ENCODE measurements at places on chromosomes 1 and 21. TPM values are rescaled to one million over a fixed set of nuclear protein-coding genes. Genes with fewer than 3 reads are reported as not detected.

Gene MPC2
- total RNA-seq, result 44.4 TPM

Gene PTCH2
- total RNA-seq, result 0.36 TPM

DNA sequence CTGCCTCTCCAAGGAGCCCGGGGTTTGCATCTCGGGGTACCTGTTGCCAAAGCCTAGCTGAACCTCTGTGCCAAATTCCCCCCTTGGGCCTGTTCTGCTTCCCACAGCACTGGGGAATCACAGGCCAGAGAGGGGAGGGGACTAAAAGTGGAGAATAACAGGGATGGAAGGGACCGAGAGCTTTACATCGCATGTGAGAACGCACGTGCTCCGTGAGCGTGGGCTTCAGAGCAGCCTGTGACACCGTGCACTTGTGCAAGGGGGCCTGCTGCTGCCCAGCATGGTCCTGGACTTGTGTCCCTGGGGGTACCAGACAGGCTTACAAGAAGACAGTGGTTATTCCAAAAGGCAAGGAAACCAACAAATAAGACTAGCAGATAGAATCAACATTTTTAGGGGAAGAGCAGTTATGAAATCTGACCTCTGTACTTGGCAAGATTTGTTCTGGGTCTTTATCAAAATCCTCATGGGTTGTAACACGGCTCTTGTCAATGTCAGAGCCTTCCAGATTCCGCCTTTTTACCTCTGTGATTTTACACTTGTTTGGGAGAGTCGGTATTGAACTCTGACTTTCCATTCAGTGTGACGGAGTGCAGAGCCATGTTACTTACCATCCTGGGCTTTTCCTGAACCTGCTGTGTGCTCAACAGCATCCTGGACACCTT lies 36.2 kb upstream of the TNFRSF1B start:
- no peaks in the 10 kb centered on the region for H3K36me3 ChIP-seq
- no peak overlapping the region for H3K4me3 ChIP-seq
- no peak for DNase-seq
- H3K4me1 ChIP-seq, result peaks cover under 1% of the 10 kb centered on the region
- H3K27ac ChIP-seq, result no peak overlapping the region

GRCh38 chr1:204812842-204813241 lies 57.8 kb upstream of the NFASC start:
- no peak for DNase-seq

DNA sequence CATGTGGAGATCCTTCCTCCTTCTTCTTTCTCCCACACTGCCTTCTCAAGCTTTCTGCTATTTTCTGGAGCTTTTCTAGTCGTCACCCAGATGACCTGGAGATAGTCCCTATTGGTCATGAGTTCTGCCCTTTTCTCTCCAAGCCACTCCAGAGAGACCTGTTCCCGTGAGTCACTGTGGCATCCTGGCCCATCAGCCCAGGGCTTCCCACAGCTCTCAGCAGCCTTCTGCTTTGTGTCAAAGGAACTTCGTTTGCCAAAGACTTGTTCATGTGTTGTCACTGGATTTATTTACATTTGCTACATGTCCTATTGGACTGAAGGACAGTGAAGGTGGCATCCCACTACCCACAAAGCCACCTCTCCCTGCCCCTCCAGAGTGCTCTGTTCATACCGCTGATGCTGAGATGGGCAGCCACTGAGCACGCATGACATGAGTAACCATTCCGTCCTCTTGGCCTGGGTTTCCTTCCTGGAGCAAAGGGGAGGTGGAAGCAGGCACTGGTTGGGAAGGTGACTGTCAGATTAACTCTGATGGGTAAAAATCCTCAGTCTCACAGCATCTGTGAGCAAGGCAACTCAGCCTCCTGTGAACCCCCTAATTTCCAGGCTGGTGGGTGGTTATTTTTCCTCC lies 119.2 kb downstream of the EDEM3 start:
- H3K36me3 ChIP-seq, result no peaks in the 10 kb centered on the region
- H3K4me1 ChIP-seq, result peaks cover 40% of the 10 kb centered on the region
- H3K27ac ChIP-seq, result peak overlapping the region; percentile 35
- H3K27me3 ChIP-seq, result no peaks in the 10 kb centered on the region
- peak; percentile 74 for DNase-seq

GRCh38 chr1:93623436-93623835 lies 58.2 kb downstream of the BCAR3 start:
- no peak overlapping the region for H3K27ac ChIP-seq
- H3K27me3 ChIP-seq, result no peaks in the 10 kb centered on the region
- H3K36me3 ChIP-seq, result no peaks in the 10 kb centered on the region
- no peak overlapping the region for H3K4me3 ChIP-seq
- H3K4me1 ChIP-seq, result peaks cover 3% of the 10 kb centered on the region
- DNase-seq, result no peak

GRCh38 chr21:35408401-35408800 lies 359.3 kb upstream of the RUNX1 start:
- no peaks in the 10 kb centered on the region for H3K36me3 ChIP-seq
- H3K4me3 ChIP-seq, result no peak overlapping the region
- no peak overlapping the region for H3K27ac ChIP-seq
- no peaks in the 10 kb centered on the region for H3K27me3 ChIP-seq
- no peaks in the 10 kb centered on the region for H3K4me1 ChIP-seq
